Muscle of back (tissue), 13 donors: ENCODE measurements at places on chromosomes 2 and 18. TPM values are rescaled to one million over a fixed set of nuclear protein-coding genes. Genes with fewer than 3 reads are reported as not detected.

Gene NPAS2
- polyA plus RNA-seq: 6.1 TPM

Gene SIX3
- not detected for polyA plus RNA-seq

Gene LINC00305
- polyA plus RNA-seq: not detected

Gene AKAIN1
- polyA plus RNA-seq: not detected

Gene DPP10
- 0.67 TPM for polyA plus RNA-seq

Gene UGT1A3
- not detected for polyA plus RNA-seq

Gene GPR35
- 3.0 TPM for polyA plus RNA-seq

Gene RAB17
- 1.1 TPM for polyA plus RNA-seq

Gene SERPINB5
- polyA plus RNA-seq: 5.6 TPM

Gene CYS1
- 11.0 TPM for polyA plus RNA-seq

Gene NYAP2
- 0.48 TPM for polyA plus RNA-seq

Gene PKDCC
- 130 TPM for polyA plus RNA-seq

Gene ANKRD62
- polyA plus RNA-seq: not detected

Gene NAT8
- not detected for polyA plus RNA-seq

Gene DSC2
- 7.8 TPM for polyA plus RNA-seq

GRCh38 chr18:3665780-3666525, 216.0 kb downstream of the TGIF1 start:
- DNase-seq: peak; percentile 89

- DNase-seq: no peak
Observed at GRCh38 chr18:23710068-23710527, 20.8 kb downstream of the LAMA3 start.

DNA sequence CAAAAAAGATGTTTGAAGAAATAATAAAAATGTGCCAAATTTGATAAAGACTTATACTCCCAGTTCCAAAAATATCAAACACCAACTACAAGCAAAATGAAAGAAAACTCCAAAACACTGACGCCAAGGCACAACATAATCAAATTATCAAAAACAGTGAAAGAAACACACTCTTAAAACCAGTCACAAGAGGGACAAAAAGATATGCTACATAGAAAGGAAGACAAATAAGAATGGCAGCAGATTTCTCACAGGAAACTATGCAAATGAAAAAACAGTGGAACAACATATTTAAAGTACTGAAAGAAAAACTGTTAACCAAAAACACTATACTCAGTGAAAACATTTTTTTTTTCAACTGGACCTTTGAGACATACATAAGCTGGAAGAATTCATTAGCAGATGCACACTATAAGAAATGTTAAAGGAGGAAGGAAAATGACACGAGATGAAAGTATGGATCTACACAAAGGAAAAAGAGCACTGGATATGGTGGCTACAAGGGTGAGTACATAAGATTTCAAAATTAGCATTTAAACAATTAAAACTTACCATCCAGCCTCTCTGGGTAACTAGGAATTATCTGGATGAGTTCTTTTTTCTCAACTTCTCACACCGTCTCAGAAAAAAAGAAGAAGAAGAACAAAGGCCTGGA, 94.0 kb upstream of the ACVR1C start:
- DNase-seq: no peak

DNA sequence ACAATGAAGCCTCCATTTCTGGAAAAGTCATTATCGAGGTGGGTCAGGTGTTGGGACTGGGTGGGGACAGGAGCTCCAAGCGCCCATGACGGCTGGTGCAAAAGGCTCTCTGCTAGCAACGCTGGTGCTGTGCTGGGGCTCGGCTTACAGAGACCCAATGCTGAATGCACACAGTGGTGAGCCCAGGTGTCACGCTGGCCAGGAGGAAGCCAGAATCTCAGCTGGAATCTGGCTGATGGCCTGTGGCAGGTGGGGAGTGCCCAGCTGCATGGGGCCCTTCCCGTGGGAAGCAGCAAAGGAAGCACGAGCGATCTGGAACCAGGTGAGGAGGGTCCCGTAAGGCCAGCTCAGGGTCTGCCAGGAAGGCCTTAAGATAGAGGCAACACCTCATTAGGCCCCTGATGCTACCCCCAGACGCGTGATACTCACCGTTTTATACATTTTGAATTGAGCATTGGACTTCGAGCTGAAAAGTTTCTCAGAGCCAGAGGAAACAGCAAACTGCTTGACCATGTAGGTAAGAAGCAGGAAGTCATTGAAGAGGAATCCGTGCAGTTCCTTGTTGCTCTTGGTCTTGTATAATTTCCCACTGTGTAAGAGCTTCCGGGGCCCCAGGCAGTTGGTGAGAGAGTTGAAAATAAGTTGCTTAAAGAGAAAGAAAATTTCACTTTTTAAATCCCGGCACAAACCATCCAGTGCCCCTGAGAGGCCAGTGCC, 34.7 kb downstream of the FAM228A start:
- DNase-seq: no peak

DNA sequence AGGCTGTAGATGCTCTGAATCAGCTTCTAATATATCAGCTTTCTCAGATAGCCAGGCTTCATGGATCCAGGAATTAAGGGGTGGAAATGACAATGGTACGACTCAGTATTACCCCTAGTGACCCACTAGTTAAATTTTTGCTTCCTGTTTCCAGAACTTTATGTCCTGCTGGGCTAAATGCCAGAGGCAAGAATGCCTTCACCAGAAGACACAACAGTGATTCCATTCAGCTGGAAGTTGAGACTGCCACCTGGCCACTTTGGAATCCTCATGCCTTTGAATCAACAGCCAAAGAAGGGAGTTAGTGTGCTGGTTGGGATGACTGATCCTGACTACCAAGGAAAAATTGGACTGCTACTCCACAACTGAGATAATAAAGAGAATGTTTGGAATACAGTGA, 239.1 kb downstream of the ASXL3 start:
- no peak for DNase-seq

- DNase-seq: no peak
Observed at GRCh38 chr18:59177485-59177884, 37.8 kb downstream of the SEC11C start.

- no peak for DNase-seq
Observed at GRCh38 chr18:3593381-3593903, 143.5 kb downstream of the TGIF1 start.

DNA sequence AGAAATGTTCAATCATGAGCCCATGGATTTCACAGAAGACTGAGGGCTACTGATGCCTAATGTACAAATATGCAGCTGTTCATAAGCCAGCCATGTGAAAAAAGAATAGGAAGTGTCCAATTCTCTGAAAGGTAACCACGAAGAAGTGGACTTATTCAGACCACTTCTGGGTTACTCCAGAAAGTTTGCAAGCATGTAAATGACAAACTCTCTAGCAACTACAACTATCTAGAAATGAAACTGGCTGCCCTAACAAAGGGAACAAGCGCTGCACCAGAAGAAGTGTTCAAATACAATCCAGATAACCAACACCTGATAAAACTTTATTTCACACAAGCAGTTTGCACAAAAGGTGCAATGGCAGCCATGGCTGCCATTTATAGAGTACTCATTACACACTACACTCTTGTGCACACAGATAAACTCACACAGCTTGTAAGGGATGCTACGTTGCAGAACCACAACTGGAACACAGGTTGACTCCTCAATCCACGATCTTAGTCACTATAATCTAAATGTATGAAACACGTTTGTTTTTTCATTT, 13.9 kb downstream of the MBOAT2 start:
- DNase-seq: no peak

DNA sequence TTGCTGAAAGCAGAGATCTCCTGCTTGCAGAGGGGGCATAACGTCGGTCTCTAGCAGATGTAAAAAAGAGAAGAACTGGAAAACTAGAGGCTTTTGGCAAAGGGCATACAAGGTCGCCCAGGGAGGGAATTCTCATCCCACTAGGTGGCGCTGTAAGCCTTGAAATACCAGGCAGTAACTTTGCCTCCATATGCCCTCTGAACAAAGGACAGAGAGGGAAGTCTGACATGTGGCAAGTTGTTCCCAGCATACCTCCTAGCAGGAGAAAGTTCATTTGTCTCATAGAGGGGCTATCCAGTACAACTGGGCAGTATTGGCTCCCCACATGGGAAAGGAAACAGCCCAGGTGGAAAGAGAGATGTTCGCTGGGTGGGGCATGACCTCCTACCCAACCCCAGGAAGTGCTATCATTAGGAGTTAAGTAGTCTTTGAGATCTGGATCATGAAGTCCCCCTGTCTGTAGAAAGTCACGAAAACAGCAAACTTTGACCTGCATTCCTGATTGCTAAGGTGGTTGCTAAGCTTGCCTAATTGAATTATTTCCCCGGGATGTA, 39.9 kb downstream of the STK17B start:
- DNase-seq: no peak

GRCh38 chr2:206062724-206063123, 23.2 kb downstream of the INO80D start:
- DNase-seq: no peak

GRCh38 chr18:38257661-38258060, 692.1 kb upstream of the CELF4 start:
- no peak for DNase-seq

GRCh38 chr2:71696381-71696780, 243.0 kb downstream of the DYSF start:
- no peak for DNase-seq

- DNase-seq: no peak
Observed at GRCh38 chr2:73037947-73038585, 33.4 kb downstream of the SFXN5 start.

- no peak for DNase-seq
Observed at GRCh38 chr18:13452871-13453680, 234.5 kb downstream of the LDLRAD4 start.

GRCh38 chr2:29269765-29270109, 154.5 kb downstream of the CLIP4 start:
- no peak for DNase-seq

DNA sequence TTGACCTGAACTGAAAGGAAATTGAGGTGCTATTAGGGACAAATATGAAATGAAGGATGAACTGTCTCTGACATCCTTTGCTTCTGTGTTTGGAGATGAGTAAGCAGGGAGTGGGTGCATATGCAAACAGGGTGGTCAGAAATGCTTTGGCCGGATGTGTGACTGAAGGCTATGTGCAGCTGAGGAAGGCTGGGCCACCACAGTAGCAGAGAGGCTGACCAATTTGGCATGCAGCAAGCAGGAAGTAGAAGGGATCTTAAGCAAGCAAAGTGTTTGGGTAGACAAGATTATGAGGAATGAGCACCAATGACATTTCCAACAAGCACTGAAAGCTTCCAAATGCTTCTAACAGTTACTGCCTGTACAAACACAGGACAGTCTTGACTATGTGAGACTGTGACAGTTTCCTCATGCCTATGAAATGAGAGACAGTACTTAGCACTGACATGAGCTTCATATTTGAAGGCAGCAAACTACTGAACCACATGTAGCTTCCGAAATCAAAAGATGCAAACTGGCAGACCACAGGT, 3.3 kb upstream of the ACTR3 start:
- no peak for DNase-seq

DNA sequence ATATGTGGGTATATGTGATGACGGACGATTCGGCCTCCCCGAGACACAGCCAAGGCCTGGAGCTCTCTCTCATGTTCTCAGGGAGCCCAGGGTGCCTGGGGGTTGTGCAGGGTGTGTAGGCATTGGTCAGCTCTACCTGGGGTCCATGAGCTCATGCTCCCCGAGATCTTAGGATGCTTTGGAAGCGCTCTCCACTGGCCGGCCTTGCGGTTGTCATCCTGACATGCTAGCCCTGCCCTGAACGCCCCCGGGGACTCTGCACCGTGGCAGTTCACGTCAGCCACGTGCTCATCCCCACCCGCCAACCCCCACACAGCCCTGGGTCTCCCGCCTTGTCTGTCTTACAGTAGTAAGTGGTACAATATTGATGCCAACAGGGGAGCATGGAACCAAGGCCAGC, 67.8 kb downstream of the RTP5 start:
- no peak for DNase-seq

DNA sequence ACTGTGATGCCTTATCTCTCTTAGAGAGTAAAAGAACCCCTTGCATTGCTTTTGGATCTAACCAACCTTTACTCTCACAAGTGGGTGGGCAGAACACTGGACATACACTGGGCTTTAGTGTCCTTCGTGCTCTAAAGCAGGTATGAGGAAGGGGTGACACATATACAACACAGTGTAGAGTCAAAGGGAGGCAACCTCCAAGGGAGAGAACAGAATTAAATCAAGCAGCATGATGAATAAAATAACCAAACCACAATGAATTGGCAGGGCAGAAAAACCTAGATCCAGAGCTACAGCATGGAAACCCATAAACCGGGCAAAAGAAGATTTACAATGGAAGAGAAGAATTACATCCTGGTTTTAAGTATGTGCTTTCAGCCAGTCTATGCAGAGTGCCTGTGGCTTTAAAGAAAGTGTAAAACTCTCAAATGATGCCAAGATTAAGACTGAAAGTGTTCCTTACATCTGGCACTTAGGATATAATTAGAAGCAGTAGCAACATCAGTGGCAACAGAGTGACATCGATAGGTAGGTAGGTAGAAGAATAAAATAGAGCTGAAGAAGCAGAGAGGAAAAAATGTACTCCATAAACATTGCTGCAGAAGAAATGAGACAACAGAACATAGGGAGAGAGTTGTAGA, 191.7 kb upstream of the ZC3H15 start:
- DNase-seq: no peak

DNA sequence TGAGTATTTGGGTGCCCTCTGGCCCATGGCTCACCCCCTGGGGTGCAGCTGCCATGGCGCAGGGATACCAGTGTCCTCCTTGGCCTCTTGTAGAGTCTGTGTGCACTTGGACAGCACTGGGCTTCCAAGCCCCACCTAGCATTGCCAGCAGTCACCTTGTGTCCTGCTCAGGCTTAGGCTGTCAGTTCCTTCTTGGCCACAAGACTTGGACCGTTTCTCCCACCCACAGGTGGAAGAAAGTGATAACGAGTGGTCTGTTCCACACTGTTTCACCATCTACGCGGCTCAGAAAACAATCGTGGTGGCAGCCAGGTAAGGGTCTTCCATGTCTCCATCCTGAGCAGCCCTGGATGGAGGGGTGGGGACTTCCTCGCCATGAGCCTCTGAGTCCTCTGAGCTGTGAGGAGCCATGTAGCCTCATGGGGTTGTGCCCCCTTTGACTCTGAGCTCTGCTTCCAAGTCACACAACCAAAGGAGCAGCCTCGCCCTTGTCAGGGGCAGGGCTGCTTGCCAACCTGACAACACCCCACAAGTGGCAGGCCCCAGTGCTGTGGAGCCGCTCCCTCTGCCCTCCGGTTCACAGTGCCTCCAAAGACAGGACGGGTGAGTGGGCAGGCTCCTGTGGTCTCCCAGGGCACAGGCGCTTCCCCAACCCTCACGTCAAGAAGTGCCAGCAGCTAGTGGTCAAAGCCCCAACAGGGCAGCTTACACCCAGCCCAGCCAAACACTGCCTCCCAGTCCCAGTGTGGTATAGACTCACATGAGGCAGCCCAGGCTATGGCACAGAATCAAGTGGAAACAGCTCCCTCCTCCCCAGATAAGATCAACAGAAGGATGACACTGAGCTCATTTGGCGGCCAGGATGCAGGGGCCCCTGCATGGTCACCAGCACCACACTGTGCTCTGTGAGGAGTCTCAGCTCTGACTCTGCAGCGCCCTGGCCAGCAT, 18.4 kb downstream of the STK25 start:
- DNase-seq: no peak

DNA sequence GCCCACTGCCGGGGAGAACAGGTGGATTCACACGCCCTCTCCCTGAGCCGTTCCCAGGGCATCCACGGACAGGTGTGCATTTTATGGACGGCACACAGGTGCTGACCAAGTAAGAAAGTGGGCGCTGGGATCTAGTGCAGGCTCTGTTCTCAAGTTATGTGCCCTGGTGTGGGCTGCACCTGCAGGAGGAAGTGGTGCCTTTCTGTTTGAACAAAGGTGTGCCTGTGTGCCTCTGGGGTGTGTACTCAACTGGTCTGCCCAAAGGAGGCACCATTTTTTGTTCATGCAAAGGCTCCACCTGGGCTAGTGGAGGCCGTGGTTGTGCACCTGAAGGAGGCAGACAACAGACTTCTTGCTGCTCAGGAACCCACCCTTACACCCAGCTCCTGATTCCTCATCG, 88.2 kb upstream of the HK2 start:
- no peak for DNase-seq

- DNase-seq: no peak
Observed at GRCh38 chr18:45290364-45290763, 324.9 kb upstream of the SLC14A2 start.
